ENCODE measurements at places on chromosomes 13 and 19. TPM values are rescaled to one million over a fixed set of nuclear protein-coding genes. Genes with fewer than 3 reads are reported as not detected.

The PSG3 gene
- total RNA-seq, result not detected

DNA sequence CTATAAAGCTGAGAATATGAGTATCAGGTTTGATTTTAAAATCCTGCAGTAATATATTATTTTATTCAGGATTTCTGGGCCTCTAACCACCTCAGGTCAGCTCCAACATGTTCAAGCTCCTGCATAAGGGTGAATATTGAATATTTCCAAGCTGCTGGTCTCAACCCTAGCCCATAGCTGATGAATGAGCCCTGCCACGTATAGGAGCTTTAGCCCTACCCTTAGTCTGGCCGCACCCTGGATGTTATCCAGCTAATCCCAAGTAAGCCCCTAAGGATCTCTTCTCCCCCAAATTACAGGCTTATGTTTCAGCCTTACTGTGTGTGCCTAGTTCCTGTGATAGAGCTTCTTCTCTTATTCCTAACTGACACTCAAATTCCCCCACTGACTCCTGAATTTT, 240.6 kb downstream of the KCTD12 start:
- DNase-seq, result no peak

GRCh38 chr13:23354520-23354919, 79.0 kb downstream of the SACS start:
- no peak for DNase-seq

The ZNF304 gene
- 6.7 TPM for total RNA-seq

The FSD1 gene
- total RNA-seq, result 2.8 TPM

GRCh38 chr13:77810430-77810829, 108.2 kb downstream of the EDNRB start:
- peak; percentile 85 for DNase-seq

The STOML3 gene
- 0.13 TPM for total RNA-seq

DNA sequence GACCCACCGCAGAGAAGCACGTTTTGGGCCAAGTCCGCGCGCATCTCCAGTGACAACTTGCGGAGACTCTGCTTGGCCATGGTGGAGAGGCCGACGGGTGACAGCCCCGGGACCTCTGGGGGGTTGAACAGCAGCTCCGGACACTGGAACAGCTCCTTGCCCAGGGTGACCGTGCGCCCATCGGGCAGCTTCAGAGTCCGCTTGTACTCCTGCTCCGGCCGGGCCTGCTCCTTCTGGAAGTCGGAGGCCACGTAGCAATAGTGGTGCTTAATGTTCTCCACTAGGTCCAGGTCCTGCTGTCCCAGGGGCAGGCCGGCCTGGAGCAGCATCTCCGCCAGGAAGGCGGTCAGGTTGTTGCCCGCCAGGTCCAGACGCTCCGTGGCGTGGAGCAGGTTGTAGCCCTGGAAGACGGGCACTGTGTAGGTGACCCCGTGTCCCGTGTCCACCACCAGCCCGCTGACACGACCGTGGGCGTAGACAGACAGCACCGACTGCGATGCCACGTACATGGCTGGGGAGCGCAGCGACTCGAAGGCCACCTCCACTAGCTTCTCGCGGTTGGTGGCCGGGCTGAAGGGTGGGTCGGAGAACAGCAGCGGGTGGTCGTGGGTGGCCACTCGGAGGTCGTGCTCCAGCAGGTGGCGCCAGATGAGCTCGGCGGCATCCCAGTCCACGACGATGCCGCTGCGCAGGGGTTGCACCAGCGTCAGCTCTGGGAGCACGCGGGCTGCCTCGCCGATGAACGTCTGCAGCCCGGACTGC, 743 bp downstream of the ACTL9 start:
- no peak for DNase-seq

The CYP4F2 gene
- total RNA-seq, result not detected

The SLITRK5 gene
- total RNA-seq, result 0.24 TPM

The HCST gene
- total RNA-seq, result not detected

- no peak for DNase-seq
Observed at GRCh38 chr19:38319421-38320258, at the start of gene KCNK6. Gene KCNK6 (plus strand): TSS chr19:38319845. CDS start chr19:38319951, 106 bp downstream.

- no peak for DNase-seq
Observed at GRCh38 chr19:3132971-3133792, 2.7 kb upstream of the GNA15 start.

GRCh38 chr13:31198519-31198918, 1.3 kb upstream of the B3GLCT start:
- no peak for DNase-seq

- DNase-seq, result peak; percentile 86
Observed at GRCh38 chr19:45615795-45616703, 14.0 kb upstream of the GPR4 start.

- DNase-seq, result no peak
Observed at GRCh38 chr13:24651718-24652345, 28.4 kb upstream of the ATP12A start.

DNA sequence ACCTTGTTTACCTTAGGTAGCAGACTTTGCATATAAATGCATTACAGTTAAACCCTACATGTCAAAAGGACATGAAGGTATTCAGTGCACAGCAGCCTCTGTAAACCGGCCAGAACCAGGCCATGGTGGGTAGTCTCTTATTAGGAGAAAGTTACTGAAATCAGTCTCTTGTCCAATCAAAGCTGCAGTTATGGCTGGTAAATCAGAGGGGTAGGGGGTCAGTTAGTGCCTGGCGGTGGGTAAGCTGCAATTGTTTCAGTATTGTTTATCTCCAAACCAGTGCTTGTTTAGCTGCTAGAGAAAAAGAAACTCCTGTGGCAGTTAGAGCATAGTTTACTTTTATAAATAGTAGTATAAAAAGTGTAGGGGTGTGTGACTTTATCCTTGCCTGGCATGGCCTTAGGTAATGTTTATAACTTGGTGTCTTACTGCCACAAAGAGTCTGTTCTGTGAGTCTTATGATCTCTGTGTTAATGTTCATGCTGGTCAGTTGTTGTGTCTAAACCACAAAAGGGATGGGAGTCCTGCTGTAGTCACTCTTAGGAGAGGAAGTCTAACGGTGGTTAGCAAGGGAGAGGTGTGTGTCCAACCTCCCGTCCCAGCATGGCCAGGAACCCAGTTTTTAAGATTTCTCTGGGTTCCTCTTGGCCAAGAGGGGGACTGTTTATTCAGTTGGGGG, 28.0 kb downstream of the CHST8 start:
- peak; percentile 49 for DNase-seq

DNA sequence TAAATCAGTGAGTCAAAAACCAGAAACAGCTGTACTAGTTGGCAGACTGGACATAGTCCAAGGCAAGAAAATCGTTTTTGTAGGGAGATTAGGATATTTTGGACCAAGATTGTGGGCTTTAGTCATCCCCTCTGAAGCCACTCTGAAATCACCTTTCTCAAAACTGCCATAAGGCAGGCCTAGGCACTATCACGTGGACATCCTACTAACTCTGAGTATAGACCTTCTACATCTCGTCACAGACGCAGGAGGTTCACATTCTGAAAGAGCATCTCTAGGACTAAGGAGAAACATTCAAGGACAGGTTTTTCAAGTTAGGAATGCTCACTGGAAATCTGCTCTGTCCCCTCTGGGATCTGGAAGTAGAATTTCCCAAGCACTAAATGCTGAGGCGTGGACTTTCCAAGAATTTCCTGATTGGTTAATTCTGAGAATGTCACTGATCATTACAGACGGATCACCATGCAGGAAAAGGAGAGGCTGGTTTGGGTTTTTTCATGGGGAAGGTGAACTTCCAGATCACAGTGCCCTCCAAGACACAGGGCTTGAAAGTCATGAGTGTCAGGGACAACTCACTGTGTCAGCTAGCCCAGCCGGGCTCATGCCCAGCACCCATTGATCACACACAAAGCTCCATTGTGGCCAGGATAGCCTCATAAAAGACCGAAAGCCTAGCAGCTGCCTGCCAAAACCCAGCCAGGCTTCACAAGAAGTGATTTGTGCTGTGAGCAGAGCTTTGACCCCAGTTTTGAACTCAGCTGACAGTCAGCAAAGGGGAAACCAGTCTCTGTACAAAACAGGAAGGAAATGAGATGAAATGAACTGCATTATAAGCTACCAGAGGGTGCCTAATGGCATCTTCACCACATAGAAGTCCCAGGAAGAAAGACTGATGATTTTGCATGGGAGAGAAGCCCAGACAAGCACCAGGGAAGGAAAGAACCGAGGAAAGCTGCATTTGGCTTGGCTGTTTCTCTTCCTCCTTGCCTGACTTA, 2.7 kb upstream of the RUBCNL start:
- DNase-seq, result peak; percentile 99

- no peak for DNase-seq
Observed at GRCh38 chr13:108230377-108230776, 12.2 kb downstream of the ABHD13 start.

DNA sequence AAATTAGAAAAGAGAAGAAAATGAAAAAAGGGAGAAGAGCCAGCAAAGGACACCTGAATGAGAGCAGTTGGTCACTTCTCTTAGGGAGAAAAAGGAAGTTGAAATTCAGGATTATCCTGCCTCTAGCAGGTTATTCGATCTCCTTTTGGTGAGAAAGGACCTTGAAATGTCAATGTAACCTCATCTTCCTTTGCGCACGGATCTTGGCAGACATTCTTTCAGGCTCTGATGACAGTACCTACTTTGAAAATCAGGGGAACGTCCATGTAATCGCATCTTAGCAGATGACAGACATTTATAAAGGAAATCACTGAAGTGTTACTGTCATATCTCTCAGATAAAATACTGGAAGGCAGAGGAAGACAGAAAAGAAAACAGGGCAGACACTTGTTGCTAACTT, 36.7 kb downstream of the FRY start:
- no peak for DNase-seq

The VSIG10L gene
- 0.75 TPM for total RNA-seq

The TM9SF2 gene
- 272 TPM for total RNA-seq

GRCh38 chr13:113155201-113155600, 3.2 kb upstream of the PROZ start:
- DNase-seq, result peak; percentile 47

- DNase-seq, result peak; percentile 83
Observed at GRCh38 chr13:30408319-30409101, 13.8 kb upstream of the UBE2L5 start.

DNA sequence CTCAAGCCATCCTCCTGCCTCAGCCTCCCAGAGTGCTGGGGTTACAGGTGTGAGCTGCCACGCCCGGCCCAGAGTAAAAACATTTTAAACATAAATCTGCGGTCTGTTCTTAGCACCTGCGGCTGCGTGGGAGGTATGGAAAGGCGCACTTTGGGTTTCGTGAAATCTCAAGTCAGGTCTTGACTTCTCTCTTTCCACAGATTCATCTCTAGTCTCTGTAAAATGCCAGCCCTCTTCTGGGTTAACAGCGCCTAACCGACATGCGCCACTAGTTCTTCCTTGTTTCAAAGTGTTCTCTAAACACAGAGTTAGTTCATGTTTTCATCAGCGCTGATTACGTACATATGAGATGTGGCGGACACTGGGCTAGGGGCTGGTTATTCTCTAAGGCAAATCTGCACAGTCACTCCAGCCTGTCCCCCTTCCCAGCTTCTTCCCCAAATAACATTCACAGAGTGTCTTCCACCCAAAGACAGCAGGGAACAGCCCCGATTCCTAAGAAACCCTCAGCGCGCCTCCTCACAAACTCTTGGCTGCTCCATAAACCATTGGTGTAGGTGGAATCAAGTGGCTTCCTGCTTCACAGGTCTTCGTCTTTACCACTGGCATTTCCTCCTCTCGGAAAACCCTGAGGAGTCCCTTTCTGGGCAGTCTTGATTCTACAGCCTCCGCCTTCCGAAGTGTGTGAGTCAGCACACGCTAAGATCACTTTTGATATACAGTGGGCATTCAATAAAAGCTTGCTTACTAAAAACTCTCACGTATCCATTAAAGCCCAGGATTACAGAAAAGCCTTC, 1.4 kb downstream of the PARP4 start:
- DNase-seq, result peak; percentile 65

DNA sequence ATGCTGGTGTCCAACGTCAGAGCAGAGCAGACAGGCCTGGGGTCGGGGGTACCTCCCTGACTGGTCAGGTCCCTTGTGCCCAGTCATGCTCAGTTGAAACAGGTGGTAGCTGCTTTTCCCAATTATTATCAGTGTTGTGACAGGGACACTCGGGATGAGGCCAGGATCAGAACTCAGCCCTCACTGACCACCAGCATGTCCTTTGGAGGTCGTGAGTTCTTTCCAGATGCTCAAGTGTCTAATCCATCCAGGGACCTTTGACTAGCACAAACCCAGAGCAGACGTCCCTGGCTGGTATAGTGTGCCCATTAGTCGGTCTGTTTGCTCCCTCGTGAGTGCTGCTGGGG, 22.4 kb downstream of the MAU2 start:
- no peak for DNase-seq

DNA sequence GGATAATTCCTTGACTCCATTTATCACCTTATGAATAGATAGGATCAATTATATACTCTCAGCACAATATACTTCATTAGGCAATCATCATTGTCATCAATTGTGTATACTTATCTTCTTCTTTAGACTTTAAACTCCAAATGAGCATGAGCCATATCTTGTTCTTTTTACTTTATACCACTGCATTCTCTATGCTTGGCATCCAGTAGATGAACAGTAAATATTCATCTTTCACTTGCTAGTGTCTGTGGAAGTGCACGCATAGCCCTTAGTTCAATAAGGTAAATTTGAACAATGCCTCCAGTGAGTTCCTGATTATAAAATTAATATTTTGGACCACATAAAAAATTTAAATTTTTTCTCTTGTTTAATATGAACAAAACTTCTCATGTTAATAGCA, 172.3 kb upstream of the SPRY2 start:
- no peak for DNase-seq

DNA sequence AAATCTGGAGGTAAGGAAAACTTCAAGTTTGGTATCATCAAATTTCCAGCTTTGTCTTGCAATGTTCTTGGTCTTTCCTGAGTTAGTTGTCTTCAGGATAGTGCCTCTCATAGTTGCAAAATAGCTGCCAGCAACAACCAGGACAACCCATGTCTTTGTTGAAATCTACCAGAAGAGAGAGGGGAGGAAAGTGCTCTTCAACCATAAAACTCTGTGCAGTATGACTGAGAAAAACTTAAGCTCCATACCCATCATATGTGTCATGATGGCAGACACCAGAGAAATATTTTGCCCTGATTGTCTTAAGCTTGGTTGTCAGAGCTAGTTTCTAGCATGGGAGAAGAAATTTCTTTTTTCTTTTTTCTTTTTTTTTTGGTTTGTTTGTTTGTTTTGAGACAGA, 103.3 kb downstream of the SPRY2 start:
- DNase-seq, result peak; percentile 61

- no peak for DNase-seq
Observed at GRCh38 chr19:33394723-33395560, 21.4 kb downstream of the CEBPG start.

The NLRP4 gene
- total RNA-seq, result 0.55 TPM

- DNase-seq, result peak; percentile 87
Observed at GRCh38 chr13:72384186-72384823, 343.1 kb downstream of the MZT1 start.

GRCh38 chr19:10836479-10837330, 693 bp upstream of the TMED1 start:
- peak; percentile 91 for DNase-seq

Measured in SK-MEL-5 (cell line).